ENCODE measurements at places on chromosomes 1 and 21. TPM values are rescaled to one million over a fixed set of nuclear protein-coding genes. Genes with fewer than 3 reads are reported as not detected.

The TGFB2 gene
- total RNA-seq: 58.9 TPM

The ZMYND12 gene
- 0.57 TPM for total RNA-seq

The OR2L5 gene
- not detected for total RNA-seq

The ZNF124 gene
- 18.6 TPM for total RNA-seq

The TRIM62 gene
- total RNA-seq: 7.4 TPM

The SLC6A9 gene
- 9.2 TPM for total RNA-seq

The MATN1 gene
- total RNA-seq: 0.59 TPM

The CSDE1 gene
- total RNA-seq: 347 TPM

The PCAT6 gene
- 2.2 TPM for total RNA-seq

The S100A2 gene
- 6.2 TPM for total RNA-seq

The CD101 gene
- total RNA-seq: not detected

Measured in Panc1 (cell line).